ENCODE measurements at places on chromosomes 7 and 10. TPM values are rescaled to one million over a fixed set of nuclear protein-coding genes. Genes with fewer than 3 reads are reported as not detected.

DNA sequence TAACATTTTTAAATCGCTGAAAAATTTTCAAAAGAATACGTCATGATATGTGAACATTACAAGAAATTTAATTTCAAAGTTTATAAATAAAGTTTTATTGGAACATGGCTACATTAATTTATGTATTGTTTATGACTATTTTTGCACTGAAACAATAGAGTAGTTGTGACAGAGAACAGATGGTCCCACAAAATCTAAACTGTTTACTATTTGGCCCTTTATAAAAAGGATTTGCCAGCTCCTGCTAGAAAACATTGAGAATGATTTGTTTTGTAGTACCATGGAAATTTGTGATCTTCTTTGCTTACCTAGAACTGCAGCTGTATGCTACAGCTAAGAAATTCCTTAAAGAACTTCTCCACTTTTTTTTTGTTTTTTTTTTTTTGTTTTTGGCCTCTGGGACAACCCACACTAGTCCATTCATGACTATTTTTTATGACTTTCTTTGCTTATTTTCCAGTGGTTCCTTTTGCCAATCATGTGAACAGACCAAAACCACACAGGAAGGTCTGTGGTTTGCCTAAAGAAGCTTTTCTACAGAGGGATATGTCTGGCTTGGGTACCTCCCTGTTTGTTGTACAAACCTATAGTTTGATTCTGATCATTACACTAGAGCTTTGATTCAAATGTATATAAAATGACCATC, 55.7 kb downstream of the ST7 start:
- peak; percentile 81 for DNase-seq

- no peak for DNase-seq
Observed at GRCh38 chr10:120917521-120918250, 66.5 kb downstream of the WDR11 start.

DNA sequence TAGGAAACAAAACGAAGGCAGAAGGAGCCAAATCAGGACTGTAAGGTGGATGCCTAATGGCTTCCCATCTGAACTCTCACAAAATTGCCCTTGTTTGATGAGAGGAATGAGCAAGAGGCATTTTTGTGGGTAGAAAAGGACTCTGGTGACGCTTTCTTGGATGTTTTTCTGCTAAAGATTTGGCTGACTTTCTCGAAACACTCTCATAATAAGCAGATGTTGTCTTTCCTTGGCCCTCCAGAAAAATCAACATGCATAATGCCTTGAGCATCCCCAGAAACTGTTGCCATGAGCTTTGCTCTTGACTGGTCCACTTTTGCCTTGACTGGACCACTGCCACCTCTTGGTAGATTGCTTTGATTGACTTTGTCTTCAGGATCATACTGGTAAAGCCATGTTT, 13.5 kb downstream of the PTPN12 start:
- peak; percentile 66 for DNase-seq

NXPH1 gene
- 2.8 TPM for total RNA-seq
